Gastrocnemius medialis (tissue), 4 donors: ENCODE measurements at places on chromosomes 2 and 18.

DNA sequence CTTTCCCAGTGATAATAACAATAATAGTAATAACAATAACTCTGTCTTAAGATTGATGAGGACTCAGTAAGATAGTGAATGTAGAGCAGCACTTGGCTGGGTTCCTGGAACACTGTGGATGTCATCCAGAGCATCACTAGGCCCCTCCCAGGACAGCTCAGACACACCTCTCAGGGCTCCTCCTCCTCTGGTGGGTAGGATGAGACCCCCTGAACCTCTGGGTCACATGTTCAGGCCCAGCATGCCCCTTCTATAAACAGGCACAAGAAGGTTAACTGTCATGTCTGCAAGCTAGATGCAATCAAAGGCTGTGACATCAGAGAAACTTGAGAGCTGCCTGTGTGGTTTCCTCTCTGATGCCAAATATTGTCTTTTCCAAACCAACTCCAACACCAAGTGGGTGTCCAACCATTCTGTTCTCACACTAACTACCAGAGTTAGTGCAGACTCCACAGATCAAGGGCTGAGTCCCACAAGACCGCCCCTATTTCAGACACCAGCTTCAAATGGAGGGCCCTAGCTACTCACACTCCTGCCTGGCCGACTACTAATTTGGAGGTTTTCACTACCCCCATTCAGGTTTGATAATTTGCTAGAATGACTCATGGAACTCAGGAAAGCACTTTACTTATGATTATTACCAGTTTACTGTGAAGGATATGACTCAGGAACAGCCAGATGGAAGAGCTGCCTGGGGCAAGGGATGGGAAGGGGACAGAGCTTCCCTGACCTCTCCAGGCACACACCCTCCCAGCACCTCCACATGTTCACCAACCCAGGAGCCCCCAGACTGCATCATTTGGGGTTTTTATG, 46.4 kb upstream of the BZW1 start:
- H3K4me3 ChIP-seq = no peak overlapping the region
- H3K36me3 ChIP-seq = no peaks in the 10 kb centered on the region
- H3K27me3 ChIP-seq = no peaks in the 10 kb centered on the region
- no peak for DNase-seq
- H3K27ac ChIP-seq = peak overlapping the region; percentile 85

- no peaks in the 10 kb centered on the region for H3K36me3 ChIP-seq
- H3K27me3 ChIP-seq = no peaks in the 10 kb centered on the region
- DNase-seq = no peak
Observed at GRCh38 chr2:141557329-141558095, 573.3 kb downstream of the LRP1B start.

DNA sequence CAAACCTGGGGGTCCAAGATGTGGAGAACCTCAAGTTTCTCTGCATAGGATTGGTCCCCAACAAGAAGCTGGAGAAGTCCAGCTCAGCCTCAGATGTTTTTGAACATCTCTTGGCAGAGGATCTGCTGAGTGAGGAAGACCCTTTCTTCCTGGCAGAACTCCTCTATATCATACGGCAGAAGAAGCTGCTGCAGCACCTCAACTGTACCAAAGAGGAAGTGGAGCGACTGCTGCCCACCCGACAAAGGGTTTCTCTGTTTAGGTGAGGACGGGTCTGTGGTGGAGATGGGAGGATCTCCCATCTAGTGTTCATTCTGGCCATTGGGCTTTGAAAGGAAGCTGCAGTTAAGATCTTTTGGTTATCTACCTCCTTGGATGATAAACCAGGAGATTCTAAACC, 2.9 kb downstream of the CASP10 start:
- H3K36me3 ChIP-seq = no peaks in the 10 kb centered on the region
- H3K4me3 ChIP-seq = no peak overlapping the region
- peak overlapping the region; percentile 43 for H3K27ac ChIP-seq
- no peaks in the 10 kb centered on the region for H3K27me3 ChIP-seq
- H3K4me1 ChIP-seq = no peaks in the 10 kb centered on the region

DNA sequence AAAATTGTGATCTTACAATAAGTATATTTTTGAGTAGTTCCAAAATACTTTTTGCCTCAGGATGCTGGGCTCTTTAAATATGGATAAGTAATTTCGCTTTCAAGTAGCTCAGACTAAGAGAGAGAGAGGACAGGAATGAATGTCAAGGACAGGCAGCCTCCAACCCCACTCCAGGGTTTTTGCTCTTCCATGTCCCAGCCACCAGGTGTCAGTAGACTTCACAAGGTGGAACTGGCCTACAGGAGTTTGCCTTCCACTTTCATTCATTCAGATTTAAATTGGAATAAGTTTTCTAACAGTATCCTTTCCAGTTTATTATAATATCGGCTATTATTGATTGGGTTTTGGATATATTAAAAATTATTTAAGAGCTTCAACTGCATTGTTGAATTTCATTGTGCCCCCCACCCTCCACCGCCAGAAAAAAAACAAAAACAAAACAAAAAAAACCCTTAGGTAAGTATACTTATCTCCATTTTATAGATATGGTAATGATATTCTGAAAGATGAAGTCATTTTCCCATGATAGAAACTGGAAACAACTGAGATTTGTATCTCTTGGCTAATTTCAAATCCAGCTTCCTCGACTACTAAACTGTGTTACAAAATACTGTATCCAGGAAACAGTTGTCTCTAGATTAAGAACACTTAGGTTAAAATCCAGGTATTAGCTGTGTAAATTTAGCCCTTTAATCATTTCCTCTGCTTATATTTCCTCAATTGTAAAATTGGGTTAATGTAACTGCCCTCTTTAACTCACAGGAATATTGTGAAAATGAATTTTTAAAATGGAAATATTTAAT, 793.1 kb downstream of the ERBB4 start:
- no peaks in the 10 kb centered on the region for H3K36me3 ChIP-seq
- no peak overlapping the region for H3K4me3 ChIP-seq
- no peaks in the 10 kb centered on the region for H3K27me3 ChIP-seq
- peak; percentile 31 for DNase-seq
- H3K4me1 ChIP-seq = peaks cover 5% of the 10 kb centered on the region
- H3K27ac ChIP-seq = no peak overlapping the region

GRCh38 chr2:29223851-29224692, 108.9 kb downstream of the CLIP4 start:
- DNase-seq = peak; percentile 51
- H3K36me3 ChIP-seq = no peaks in the 10 kb centered on the region
- H3K27ac ChIP-seq = no peak overlapping the region
- H3K4me1 ChIP-seq = no peaks in the 10 kb centered on the region

GRCh38 chr18:9619545-9619944, 5.2 kb upstream of the PPP4R1 start:
- H3K27me3 ChIP-seq = no peaks in the 10 kb centered on the region
- H3K4me3 ChIP-seq = no peak overlapping the region
- peaks cover 6% of the 10 kb centered on the region for H3K4me1 ChIP-seq
- H3K36me3 ChIP-seq = no peaks in the 10 kb centered on the region
- DNase-seq = no peak

DNA sequence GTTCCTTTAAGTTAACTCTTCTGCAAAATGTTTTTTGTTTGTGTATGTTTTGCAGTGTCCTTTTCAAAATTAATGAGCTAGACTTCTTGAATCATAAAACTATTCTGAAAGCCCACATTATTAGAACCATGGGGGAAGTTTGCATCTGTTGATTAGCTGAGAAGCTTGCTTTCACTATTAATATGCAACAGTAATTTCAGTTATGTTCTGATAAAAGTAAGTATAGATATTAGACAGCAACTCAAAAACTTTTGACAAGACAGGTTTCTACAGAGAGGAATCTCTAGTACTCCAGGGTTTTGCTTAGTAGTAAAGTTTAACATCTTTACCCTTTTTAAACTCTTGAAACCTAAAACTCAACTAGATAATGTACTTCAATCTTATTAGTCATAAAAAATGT, 147.8 kb downstream of the UBE2E3 start:
- DNase-seq = no peak
- H3K36me3 ChIP-seq = no peaks in the 10 kb centered on the region
- no peaks in the 10 kb centered on the region for H3K4me1 ChIP-seq
- H3K27me3 ChIP-seq = no peaks in the 10 kb centered on the region

- DNase-seq = no peak
- peak overlapping the region; percentile 77 for H3K27ac ChIP-seq
- peak overlapping the region; percentile 63 for H3K4me3 ChIP-seq
Observed at GRCh38 chr2:223052548-223053483, 826 bp downstream of the KCNE4 start.

DNA sequence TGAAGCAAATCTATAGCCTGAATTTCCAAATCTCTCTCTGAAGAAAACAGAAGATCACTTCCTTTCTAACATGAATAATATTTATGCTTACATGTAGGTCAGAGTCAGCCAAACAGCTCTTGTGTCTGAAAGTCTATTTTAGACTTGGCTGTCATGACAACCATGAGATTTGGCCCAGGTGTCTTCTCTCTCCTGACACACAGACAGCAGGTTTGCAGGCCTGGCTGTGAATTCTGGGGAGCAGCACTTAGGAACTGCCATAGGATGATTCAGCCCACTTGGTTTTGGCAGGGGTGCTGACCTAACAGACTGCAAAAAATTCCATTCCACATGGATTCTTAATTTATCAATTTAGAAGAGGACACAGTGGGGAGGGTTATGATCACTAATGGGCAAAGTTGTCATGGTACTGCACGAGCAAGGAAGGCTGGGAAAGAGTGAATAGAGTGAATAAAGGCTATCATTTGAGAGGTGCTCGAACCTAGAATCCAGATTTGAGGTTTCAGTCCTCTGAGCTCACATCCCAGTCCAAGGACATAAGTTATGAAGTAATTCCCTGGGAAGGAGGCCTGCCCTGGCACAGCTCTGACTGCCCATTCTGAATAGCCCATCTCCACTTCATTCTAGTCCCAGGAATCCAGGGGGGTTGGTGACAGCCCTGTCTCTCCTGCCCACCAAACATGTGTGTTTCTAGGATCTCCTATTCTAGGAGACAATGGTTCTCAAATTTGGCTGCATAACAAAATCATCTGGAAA, 453.9 kb upstream of the TRIB2 start:
- no peaks in the 10 kb centered on the region for H3K27me3 ChIP-seq
- H3K27ac ChIP-seq = no peak overlapping the region
- H3K36me3 ChIP-seq = no peaks in the 10 kb centered on the region
- peak; percentile 12 for DNase-seq

DNA sequence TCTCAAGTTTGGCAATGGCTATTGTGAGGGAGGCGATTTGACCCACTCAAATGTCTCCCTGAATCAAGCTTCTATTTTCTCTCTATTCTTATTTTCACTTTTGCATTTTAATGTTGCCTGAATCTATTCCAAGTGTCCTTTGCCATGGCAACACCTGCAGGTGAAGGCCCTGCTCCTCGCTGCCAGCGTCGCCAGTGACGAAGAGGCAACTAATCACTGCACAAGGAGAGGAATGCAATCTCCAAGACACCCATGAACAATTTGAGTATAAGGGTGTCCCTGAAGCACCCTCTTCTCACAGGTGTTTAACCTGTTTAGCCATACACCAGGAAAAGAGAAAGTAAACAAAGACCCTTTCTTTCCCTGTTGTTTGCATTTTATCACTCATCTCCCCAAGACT, 165.6 kb upstream of the VRK2 start:
- peaks cover 8% of the 10 kb centered on the region for H3K4me1 ChIP-seq
- H3K27me3 ChIP-seq = no peaks in the 10 kb centered on the region
- H3K4me3 ChIP-seq = no peak overlapping the region
- H3K27ac ChIP-seq = no peak overlapping the region
- no peaks in the 10 kb centered on the region for H3K36me3 ChIP-seq

DNA sequence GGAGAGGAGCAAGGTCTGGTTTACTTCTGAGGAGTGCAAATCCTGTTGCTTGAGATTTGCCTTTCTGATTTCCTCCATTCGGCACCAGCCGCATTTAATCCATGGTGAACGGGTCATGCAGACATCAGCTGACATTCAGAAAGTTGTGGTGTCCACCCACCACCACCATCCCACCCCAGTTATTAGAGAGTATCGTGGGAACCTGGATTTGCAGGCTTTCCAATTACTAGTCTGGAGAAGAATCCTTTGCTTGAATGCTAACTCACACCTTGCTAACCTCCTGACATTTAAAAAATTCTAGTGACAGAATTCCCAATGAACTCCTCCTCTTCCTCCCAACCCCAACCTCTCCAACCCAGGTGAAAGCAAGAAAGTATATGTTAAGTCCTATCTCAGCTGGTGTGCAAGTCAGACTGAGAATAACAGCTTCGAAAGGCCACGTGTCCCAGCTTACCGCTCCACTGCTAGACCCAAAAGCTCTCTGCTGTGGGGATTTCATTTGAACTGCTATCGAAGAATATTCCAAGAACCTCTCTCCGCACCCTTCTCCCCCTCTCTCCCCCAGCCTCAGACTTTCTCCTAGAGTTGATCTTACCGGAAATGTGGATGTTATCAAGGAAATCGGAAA, 17.7 kb downstream of the BCL11A start:
- H3K36me3 ChIP-seq = no peaks in the 10 kb centered on the region
- no peak for DNase-seq
- H3K4me3 ChIP-seq = no peak overlapping the region
- no peaks in the 10 kb centered on the region for H3K4me1 ChIP-seq

DNA sequence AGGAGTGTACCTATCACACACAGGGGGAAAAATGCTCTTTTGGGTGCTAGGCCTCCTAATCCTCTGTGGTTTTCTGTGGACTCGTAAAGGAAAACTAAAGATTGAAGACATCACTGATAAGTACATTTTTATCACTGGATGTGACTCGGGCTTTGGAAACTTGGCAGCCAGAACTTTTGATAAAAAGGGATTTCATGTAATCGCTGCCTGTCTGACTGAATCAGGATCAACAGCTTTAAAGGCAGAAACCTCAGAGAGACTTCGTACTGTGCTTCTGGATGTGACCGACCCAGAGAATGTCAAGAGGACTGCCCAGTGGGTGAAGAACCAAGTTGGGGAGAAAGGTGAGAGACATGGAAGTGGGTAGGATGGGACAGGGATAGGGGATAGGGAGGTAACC, 12.2 kb downstream of the DHRS9 start:
- H3K36me3 ChIP-seq = no peaks in the 10 kb centered on the region
- no peak overlapping the region for H3K4me3 ChIP-seq
- no peaks in the 10 kb centered on the region for H3K4me1 ChIP-seq
- no peak overlapping the region for H3K27ac ChIP-seq

- no peak for DNase-seq
- no peaks in the 10 kb centered on the region for H3K27me3 ChIP-seq
- no peak overlapping the region for H3K27ac ChIP-seq
- no peaks in the 10 kb centered on the region for H3K4me1 ChIP-seq
- H3K4me3 ChIP-seq = no peak overlapping the region
Observed at GRCh38 chr2:59182249-59182648, 941.1 kb upstream of the FANCL start.

GRCh38 chr18:7927119-7927518, 360.0 kb downstream of the PTPRM start:
- no peaks in the 10 kb centered on the region for H3K36me3 ChIP-seq
- no peaks in the 10 kb centered on the region for H3K27me3 ChIP-seq
- DNase-seq = no peak
- H3K27ac ChIP-seq = peak overlapping the region; percentile 19

GRCh38 chr18:61955644-61956043, 62.8 kb upstream of the RNF152 start:
- no peak for DNase-seq
- no peak overlapping the region for H3K4me3 ChIP-seq
- H3K36me3 ChIP-seq = no peaks in the 10 kb centered on the region
- no peaks in the 10 kb centered on the region for H3K4me1 ChIP-seq
- H3K27me3 ChIP-seq = no peaks in the 10 kb centered on the region
- H3K27ac ChIP-seq = no peak overlapping the region
